ENCODE measurements at places on chromosomes 11 and 22.

GRCh38 chr22:45696227-45696626, 24.6 kb downstream of the ATXN10 start:
- no peak for DNase-seq

DNA sequence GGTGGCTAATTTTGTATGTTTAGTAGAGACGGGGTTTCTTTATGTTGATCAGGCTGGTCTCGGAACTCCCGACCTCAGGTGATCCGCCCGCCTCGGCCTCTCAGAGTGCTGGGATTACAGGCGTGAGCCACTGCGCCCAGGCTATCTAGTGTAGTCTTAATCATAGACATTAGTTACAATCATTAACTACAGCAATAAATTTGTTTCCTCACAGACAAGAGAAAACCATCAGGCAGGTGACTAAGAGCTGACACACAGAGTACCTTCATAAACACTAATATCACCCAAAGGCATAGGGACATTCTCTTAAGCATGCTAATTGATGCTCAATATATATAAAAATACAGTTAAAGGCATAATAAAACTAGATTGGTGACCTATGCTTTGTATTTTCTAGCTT, 19.4 kb downstream of the SDHD start:
- DNase-seq: no peak

DNA sequence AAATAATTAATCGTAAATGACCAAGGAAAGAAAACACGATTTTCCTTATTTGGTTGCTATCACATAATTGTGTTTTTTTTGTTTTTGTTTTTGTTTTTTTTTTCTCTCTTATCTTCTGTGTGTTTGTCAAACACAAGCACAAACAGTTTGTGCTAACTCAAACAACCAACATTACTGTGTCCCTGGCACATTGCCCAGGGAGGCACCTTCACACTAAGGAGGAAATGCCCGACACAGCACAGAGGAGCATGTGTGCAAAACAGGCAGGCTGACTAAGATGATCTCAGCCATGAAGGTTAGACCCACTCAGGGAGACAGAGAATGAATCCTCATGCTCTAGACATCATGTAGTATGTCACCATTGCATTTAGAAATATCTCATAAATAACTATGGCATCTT, 130.1 kb downstream of the SOX6 start:
- no peak for DNase-seq

- no peak for DNase-seq
Observed at GRCh38 chr22:47148956-47149728, 386.7 kb downstream of the TBC1D22A start.

Measured in AG20443 (cell line).